IMR-90 (cell line): ENCODE measurements at places on chromosomes 11 and 22. TPM values are rescaled to one million over a fixed set of nuclear protein-coding genes. Genes with fewer than 3 reads are reported as not detected.
A peak's percentile ranks its signal among the peaks of the same experiment; 100 is the strongest.

DNA sequence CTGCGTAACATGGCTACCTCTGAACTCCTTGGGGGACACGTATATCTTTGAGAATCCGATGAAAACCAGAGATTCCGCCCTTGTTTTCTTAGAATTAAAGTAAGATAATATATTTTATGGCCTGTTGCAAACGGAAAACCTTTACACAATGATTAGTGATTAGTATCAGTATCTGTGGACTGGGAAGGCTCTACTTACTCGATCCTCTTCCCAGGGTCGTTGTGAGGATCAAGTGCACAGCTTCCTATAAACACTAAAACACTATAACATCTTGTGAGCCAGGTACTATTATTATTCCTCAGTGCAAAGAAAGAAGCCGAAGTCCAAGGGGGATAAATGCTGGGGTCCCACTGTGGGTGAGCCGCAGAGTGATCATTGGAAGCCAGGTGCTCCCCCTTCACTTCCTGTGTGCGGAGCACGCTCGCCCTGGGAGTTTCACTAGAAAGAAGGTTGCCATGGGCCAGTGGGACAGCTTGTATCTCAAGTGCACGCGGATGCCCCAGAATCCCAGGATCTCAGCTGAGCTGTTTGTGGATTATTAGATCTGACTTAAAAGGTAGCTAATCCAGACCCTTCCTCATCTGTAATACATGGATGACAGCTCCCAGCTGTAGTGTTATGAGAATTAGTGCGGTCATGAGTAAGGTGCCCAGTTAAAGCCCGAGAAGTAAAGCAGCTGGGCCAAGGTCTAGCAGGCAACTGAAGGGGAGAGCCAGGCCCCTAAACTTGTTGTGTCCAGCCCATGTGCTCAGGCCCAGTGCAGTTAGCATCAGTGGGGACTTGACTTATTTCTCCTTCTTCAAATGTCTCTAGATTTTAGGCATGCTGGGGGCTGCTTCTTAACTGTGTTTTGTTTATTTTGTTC is 839 bp downstream of the CBY1 start:
- DNase-seq = no peak

DNA sequence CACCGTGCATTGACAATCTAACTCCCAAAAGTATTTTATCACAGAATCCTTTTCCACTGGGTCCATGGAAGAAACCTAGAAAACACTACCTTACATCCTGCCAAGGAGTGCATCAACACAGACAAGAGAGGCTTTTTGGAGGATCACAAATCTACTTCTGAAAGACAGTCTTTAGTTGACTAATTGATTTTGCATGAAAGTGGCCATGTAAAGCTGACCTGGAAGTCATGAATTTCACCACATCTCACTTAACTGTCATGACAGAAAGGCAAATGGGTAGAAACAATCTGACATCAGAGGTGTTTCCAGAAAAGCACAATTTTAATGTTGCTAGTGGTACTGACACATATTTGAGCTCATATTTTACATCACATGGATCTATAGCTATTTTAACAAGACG is 101.6 kb downstream of the FAM76B start:
- DNase-seq = no peak

DNA sequence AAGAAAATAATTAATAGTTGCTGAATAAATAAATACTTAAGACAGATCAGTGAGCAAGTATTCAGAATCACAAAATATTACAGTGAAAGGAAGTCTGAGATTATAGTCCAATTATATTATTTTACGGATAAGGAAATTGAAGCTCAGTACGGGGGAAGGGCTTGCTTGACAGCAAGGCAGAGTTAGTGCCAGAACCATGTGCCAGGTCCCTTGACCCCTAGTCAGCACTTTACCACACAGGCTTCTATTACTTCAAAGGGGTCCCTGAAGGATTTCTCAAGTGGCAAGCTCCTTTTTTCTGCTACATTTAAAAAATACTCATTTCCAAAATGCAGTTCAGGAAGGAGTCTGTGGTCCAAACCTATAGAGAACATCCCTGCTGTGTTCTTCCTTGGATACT is 85.3 kb downstream of the CLPB start:
- DNase-seq = no peak

GRCh38 chr11:24298146-24298545 is 198.7 kb upstream of the LUZP2 start:
- DNase-seq = peak; percentile 9

- DNase-seq = no peak
Measured at GRCh38 chr11:15748741-15749140, 607.6 kb downstream of the SOX6 start.

- no peak for DNase-seq
Measured at GRCh38 chr11:134971381-134971780, 559.3 kb upstream of the B3GAT1 start.

The SULT4A1 gene
- total RNA-seq = 1.1 TPM in 2 replicates

The TMEM151A gene
- not detected in 2 replicates for total RNA-seq
